Coronary artery (tissue), 2 donors: ENCODE measurements at places on chromosomes 7 and 10.

DNA sequence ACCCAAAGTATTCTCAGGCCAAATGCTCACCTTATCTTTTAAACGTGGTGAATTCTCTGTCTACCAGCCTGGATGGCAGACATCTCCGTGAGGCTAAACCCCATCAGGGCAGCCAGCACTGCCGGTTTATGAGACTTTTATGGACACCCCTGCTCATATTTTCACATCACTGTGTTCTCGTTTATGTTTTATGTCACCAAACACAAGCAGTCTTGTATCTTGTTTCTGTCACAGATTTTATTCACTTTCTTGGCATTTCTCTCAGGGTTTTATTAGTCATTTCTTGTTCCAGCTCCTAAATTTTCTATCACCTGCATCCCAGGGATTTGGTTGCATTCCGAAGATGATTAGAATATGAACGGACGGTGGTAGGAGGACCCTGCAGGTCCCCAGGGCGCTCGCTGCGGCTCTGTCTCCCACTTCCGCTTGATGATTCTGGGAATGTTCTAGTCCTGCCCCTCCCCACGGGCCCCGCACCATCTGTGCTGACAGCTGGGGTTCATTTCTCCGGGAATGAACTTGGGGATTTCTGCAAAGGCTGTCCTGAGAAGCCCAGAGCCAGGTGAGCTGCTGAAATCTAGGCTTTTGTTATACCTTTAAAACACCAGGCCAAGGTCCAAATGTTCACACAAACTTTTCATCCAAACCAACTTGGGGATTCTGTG lies 217.6 kb downstream of the GFRA1 start:
- DNase-seq: no peak

DNA sequence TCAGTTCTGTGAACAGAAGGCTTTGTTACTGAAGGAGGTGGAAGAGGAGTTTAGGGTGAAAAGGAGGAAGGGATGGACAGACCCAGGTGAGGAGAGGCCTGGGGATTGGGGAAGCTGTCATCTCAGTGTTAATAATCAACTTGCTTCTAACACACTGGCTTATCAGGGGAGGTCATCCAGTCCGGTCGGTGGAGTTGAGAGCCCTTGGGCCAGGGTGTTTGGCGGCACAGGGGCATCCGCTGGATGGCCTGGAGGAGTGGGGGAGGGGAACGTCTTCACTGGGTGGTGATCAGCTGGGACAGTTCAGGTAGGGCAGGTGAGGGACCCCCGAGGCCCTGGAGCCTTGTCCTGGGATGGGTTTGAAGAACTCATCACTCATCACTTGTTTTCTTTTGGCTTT lies 33.9 kb downstream of the SHH start:
- no peak for DNase-seq

DNA sequence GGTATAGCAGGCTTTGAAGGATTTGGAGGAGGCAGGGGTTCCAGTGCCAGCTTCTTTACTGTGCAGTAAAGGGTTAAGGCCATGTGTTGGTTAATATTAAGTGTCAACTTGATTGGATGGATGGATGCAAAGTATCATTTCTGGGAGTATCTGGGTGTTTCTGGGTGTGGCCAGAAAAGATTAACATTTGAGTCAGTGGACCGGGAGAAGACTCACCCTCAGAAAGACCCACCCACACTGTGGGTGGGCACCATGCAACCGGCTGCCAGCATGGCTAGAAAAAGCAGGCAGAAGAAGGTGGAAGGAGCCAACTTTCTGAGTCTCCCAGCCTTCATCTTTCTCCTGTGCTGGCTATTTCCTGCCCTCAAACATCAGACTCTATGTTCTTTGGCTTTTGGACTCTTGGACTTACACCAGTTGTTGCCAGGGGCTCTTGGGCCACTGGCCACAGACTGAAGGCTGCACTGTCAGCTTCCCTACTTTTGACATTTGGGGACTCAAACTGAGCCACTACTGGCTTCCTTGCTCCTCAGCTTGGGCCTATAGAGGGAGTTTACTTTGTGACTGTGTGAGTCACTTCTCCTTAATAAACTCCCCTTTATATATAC lies 6.8 kb upstream of the TRUB1 start:
- no peak for DNase-seq

DNA sequence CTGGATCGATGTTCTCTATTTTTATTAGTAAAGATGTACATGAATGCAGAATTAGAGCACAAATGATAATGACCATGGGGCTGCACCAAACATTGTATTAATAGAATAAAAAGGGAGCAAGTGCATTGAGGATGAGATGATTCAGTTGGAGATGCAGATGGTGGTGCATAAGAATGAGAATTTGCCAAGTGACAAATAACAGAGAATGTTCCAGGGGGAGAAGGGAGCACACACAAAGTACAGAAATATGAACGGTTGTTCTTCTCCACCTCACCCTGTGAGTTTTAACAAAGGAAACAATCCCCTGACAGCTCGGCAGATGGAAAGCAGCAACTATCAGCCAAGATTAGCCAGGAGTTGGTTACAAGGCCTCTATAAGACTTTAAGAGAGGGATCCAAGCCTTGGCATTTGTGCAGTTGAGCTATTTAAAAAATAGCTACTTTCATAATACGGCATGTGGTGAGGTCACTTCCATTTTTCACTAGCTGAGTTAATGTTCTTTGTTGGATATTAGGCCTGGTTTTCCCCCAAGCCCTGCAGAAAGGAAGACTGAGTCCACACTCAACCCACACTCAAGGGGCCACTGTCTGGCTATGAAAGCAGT lies 462.5 kb downstream of the TNS3 start:
- no peak for DNase-seq

GRCh38 chr10:11715815-11716494 lies 26.2 kb upstream of the ECHDC3 start:
- no peak for DNase-seq

GRCh38 chr7:38507384-38507783 lies 123.8 kb downstream of the AMPH start:
- no peak for DNase-seq

- DNase-seq: no peak
Observed at GRCh38 chr7:128206017-128206746, 34.9 kb upstream of the LEP start.

DNA sequence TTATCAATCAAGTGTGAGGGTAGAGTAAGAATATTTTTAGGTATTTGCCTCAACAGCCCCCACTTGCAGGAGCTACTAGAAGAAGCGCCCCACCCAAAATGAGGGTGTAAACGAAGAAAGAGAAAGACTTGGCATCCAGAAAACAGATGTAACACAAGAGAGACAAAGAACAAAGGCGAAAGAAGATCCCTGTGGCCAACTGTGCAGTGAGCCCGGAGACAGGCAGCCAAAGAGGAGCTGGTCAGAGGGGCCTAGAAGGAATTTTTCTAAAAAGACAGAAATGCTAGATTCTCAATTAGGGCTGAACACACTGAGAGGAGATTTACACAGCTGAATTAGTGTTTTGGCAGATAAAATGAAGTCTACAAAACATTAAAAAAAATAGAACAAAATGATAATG lies 29.6 kb upstream of the EIF5AL1 start:
- no peak for DNase-seq

DNA sequence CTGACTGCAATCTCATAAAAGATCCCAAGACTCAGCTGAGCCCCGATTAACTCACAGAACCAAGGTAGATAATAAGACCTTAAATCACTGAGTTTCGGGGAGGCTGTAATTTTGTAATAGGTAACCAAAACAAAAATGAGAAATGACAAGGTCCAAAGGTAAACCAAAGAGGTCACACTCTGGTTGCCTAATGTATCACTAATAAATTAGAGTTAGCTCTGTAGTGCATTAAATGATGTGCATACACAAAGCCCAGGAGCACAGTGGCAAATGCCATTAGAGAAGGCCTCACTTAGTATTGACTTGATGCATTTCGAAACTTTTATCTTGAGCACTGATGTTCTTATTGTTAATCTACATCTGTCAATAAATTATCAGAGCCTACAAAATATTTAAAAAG lies 237.7 kb upstream of the CCDC6 start:
- DNase-seq: no peak

DNA sequence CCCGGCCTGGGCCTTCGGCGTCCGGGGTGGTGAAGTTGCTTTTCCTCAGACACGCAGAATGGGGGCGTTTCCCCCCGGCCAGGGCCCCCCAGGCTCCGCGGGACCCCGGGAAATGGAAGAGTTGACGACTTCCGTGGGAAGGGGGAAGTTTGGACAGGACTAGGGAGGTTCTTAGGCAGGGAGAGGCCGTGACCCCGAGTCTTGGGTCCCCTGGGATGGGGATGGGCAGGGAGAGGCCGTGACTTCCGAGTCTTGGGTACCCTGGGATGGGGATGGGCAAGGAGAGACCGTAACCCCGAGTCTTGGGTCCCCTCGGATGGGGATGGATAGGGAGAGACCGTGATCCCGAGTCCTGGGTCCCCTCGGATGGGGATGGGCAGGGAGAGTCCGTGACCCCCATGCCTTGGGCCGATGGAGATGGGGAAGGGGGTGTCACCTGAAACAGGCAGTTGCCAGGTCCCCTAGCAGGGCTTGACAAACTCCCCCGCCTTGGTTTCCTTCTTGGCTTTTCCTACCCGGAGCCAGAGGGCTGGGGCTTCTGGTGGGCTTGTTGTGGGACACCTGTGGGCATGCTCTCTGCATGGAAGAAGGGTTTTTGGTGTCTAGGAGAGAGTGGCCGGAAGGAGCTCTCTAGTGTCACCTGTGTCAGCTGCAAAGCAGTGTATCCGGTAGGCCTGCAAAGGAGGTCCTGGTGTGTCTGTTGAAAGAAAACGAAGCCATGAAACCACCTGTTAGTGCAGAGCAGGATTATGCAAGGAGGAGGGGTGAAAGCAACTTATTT lies 1.1 kb downstream of the TRRAP start:
- peak; percentile 79 for DNase-seq

DNA sequence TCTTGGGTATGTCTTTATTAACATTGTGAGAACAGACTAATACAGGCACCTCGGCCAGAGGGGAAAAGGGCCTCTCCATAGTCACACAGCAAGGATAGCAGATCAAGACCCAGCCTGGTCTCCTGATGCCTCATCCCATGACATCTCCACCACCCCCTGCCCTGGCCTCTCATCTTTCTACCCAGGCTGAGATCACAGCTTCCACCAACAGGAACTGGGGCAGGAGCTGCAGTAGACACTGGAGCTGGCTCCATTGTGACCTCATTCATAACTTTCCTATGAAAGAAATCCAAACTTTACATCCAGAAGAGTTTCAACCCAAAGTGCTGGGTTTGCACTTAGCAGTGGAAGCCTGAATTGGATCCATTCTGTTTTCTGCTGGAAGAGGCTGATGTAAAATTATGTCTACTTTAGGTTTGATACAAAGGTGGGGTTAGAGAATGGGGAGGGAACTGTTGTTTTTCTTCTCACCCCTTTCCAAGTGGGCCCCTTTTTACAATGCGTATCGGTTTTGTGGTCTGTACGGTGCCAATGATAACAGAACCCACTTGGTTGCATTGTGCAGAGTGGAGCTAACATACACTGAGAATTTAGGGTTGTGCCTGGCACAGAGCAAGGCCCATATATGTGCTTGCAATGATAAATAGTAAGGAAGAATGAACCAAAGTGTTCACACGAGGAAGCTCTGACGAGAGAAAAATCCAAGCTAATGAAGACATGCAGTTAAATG lies 28.6 kb upstream of the INSIG1 start:
- DNase-seq: no peak
